ENCODE measurements at places on chromosomes 5 and 9.

DNA sequence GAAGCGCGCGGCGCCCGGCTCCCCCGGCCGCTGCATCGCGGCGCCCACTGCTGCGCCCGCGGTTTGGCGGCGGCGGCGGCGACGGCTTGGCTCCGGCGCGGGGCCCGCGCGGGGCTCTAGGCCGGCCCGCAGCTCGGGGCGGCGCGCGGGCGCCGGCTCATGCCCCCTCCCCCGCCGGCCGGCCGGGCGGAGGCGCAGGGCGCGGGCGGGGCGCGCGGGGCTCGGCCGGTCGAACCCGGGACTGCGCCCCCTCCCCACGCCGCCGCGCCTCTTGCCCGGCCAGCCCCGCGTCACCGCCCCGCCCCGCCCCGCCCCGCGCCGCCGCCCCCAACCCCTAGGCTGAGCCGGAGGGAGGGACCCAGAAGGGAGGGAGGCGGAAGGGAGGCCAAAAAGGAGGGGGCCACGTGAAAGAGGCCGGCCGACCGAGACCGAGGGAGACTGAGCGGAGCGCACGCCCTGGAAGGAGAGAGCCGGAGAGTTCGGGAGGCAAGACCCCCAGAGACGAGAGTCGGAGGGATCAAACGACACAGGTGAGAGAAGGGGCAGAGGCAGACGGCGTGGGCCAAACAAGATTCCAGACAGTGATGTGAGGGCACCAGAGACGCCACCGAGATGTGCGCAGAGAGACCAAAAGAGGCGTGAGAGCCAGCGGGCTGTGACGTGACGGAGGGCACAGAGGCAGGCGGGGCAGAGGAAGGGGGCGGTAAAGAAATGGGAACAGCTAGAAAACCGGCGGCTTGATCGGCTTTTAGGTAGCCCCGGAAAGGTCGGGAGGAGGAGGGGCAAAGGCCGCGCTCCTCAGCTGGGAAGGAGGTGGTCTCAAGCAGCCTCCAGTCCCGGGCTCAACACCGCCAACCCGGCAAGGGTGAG, at the start of gene BARX1:
TSS of gene BARX1 (minus strand) at position 245 of the 870 bp plus-strand sequence. CDS start at position 36, 209 bp downstream.
- no peak for DNase-seq

GRCh38 chr5:179177711-179178575, 117.8 kb downstream of the ZNF354C start:
- DNase-seq: no peak

GRCh38 chr5:107519900-107520354, 150.8 kb downstream of the EFNA5 start:
- DNase-seq: no peak

DNA sequence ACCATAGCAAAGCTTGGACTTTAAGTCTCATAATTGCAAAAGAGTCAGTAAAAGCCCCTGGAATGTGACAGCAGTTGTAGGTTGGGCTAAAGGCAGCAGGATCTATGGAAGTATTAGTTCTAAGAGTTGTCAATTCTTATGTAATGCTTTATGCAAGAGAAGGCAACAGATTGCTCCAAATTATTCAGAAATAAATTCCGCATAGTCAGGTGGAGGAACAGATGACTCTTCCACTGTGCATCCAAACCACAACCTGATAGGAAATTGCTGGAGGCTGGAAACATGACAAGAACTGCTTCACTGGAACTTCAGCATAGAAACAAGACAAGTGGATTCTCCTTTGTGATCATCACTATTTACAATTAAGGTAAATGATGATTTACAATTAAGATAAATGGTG, 101.0 kb downstream of the STARD4 start:
- no peak for DNase-seq

GRCh38 chr9:135729480-135729879, 27.5 kb downstream of the KCNT1 start:
- no peak for DNase-seq

DNA sequence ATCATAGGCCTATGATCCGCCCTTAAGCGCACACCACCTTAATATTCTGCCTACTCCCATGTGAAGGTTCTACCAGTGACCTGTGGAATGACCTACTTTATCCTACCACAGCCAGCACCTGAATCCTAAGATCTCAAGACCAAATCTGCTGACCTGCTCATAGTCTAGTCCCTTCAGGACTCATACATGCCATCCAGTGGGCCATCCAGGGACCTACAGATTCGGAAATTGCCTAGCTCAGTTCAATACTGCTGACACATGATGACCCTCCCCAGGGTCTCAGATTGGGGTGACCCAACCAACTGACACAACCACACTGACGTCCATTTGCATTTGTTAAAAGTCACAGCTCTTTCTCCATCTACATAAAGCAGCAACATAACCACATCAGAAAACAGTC, 443.8 kb upstream of the ST8SIA4 start:
- DNase-seq: no peak

DNA sequence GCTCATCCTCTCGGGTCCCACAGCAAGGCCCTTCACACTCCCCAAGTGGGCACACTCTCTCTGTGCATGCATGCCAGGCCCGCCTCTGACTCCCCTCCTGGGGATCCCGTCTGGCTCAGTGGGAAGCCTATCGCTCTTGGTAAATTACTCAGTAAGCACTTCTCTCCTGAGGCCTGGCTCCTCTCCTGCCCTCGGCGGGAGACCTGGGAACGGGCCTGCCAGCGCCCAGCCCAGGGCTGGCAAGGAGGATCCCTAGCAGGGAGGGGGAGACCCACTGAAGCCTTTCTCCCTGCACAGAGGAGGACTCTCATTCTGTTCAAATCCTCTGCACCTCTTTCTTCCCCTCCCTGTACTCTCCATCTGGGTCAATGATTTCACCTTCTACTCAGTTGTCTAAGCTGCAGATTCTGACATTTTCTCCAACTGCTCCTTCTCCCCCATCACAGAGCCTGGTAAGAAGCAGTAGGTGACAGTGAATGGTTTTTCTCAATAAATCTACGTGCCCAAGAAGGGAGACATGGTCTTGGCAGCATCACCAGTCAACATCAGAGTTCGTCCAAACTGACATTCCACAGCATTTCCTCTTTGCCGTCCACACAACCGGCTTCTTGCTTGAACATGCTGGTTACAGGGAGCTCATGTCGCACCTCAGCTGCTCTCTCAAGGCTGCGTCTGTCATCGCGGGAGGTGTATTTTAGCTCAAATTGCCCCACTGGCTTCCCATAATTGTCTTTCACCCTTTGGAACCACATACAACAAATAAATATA, 81.9 kb downstream of the GPR21 start:
- DNase-seq: no peak

DNA sequence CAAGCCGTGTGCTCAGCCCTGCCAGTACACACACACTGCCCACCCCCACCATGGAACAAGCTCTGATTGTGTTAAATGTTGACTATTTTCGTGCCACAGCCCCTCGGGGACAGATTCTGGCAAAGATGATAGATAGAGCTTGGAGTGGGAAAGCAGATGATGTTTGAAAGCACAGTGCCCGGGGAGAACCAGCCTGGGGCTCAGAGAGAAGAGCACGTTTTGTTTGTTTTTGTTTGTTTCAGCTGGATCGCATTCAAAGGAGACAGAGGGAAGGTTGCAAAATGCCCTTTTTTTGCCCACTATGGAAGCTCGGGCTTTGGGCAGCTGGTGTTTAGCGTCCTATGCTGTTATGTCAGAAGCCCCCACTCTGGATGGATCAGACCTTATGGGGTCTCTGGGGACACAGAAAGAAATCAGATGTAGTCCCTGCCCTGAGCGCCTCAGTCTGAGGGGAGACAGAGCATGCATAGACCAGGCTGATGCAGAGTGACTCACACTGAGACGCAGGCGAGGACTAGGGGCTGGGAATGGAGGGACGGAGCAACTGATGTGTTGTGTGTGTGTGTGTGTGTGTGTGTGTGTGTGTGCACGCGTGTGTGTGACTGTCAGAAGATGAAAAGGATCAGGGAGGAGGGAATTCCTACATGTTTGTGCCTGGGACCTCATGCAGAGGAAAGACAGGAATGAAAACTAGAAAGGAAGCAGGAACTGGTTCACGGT, 229.7 kb downstream of the MELK start:
- DNase-seq: no peak

Measured in stimulated activated CD8-positive, alpha-beta memory T cell treated with anti-CD3 and anti-CD28 coated beads, Interleukin-15, amount 100 ng/mL, for 48 hours (primary cell).